ENCODE measurements at places on chromosomes 2 and 18.

DNA sequence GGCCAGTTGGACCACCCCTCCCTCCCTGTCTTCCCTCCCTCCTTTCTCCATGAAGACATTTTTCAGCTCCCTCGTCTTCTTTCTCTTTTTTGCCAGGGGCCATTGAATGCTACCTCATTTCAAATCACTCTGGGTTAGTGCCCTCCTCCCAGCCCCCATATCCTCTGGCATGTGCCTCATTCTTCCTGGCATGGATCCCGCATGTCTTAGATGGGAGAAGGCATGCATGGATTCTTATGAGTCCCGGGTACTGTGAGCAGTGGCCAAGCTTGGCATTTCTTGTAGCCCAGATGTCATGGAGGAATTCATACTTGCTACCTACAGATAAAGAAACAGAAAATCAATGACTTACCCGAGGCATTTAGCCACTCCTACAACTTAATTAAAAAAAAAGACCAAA is 9.0 kb upstream of the HAAO start:
- DNase-seq, result no peak

GRCh38 chr2:187549193-187549592 is 5.0 kb downstream of the TFPI start:
- no peak for DNase-seq

- DNase-seq, result no peak
Measured at GRCh38 chr2:220835583-220835982, 736.5 kb downstream of the EPHA4 start.

- no peak for DNase-seq
Measured at GRCh38 chr2:230106771-230107170, 38.0 kb upstream of the SLC16A14 start.

DNA sequence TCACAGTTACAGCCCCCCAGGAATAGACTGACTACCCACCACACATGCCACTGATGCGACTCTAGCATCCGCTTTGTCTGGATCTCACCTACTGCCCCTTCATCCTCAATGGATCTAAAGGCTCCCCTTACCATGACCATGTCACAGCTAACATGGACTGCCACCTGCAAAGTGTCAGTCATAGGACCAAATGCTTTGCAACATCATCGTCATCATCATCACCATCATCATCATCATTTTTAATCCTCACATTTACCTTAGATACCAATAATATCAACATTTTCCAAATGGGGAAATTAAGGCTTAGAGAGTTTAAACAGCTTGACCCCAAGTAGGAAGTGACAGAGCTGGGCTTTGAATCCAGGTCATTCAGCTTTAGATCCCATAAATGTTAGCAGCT is 60.1 kb upstream of the NEDD4L start:
- no peak for DNase-seq

GRCh38 chr2:204205082-204205481 is 268.5 kb downstream of the ICOS start:
- no peak for DNase-seq

- peak; percentile 4 for DNase-seq
Measured at GRCh38 chr2:1140389-1141003, 189.8 kb downstream of the SNTG2 start.

DNA sequence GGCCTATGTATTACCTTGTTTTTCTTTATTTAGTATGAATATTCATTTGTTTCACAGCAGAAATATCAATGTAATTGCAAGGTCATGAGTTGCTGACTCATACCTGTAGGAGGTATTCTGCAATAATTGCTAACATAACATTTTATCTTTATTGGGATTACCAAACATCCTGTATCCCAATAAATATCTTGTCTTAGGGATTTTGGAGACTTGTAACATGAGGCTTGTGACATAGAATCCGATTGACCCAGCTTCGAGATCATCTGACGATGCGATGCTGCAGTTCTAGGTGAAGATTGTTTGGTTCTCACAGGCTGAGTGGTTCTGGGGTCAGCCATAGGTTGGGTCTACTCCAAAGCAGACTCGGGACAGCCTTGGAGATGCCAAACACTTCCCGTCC is 133.4 kb upstream of the RND3 start:
- DNase-seq, result no peak

GRCh38 chr2:44528595-44528994 is 166.8 kb downstream of the CAMKMT start:
- DNase-seq, result no peak

DNA sequence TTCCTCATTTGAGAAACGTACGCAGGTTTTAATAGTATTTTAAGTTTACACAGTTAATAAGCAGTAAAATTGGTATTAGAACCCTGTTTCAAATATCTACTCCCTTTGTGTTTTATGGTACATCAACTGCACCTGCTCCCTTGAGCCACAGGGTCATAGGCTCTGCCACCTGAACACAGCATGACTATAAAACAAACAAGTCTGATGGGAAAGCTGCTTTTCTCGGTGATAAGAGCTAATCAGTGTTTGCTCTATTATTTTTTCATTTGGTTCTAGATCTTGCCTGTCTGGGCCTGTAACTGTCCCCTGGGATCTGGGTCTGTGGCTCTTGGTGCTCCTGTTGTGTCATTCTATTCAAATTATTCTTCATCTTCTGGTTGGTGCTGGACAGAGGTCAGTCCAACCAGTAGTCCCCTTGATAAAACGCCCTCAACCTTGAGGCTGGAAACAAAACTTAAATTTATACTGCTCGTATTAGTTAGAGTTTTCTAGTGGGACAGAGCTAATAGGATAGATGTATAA is 314.8 kb upstream of the LRP1B start:
- no peak for DNase-seq

DNA sequence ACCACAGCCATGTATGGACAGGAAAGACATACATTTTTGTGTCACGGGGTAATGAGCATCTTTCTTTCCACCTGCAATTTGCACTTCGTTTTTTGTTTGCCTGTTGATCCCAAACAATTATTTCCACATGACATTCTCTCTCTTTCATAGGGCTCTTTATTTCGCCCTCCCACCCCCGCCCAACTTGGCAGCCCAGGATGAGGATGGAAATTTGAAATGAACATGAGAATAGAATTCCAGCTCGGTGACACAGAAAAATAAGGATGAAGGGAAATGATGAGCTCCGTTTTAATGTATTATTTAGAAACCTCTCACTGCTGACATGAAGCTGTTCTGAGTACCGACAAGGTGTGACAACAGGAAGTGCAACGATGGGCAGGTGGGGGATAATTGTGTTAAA is 443.3 kb downstream of the SOCS6 start:
- no peak for DNase-seq

DNA sequence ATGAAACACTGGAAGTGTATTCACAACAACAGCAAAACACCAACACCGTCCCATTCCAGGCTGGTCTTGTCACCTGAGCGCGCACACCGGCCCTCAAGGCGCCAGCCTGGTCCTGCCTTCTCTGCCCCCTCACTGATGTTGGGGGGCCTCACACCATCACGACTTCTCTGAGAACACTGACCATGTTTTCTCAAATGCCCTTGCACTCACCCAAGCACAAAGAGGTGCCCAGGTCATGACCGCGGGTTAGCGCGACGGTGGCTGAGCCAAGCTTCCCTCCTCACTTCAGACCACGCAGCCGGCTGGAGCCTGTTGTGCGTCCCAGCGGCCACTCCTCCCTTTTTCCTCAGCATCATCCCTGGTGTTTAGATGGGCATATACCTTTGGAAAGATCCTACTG is 101.3 kb upstream of the SALL3 start:
- DNase-seq, result no peak

DNA sequence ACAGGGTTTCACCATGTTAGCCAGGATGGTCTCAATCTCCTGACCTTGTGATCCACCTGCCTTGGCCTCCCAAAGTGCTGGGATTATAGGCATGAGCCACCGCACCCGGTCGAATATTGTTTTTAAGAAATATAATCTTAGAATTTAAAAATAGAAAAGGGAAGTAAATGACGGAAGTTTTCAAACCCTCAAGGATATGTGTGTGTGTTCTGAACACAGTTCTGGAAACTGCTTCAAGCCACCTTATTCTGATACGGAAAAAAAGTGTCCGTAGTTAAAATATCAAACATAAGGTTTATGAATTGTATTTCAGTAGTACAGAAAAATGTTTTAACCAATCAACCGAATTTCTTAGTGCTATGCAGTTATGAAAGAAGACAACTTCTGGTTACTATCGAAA is 115.9 kb downstream of the UPP2 start:
- no peak for DNase-seq

DNA sequence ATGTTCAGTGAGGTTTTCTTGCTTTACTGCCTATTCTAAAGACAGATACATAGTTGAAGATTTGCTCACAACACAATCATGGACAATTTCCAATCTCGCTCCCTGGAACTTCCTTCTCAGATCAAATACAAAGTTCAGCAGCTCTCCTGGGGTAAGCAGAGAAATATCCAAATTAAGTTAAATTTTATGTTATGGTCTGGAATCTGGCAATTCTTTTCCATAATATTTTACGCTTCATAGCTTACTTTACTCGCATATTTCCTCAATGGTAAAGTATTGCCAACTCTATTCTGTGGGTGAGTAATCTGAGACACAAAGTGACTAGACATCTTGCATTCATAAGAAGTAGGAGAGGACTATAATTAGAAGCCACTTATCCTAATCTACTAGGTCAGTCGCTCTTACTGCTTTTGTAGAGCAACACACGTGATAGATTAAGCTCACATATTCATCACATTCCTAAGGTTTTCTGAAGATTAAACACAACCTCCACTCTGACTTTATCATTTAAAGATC is 529.4 kb downstream of the CCDC85A start:
- DNase-seq, result no peak

- DNase-seq, result no peak
Measured at GRCh38 chr2:636641-637405, 40.4 kb downstream of the TMEM18 start.

All from activated CD8-positive, alpha-beta memory T cell treated with anti-CD3 and anti-CD28 coated beads for 4 hours (primary cell).